ENCODE measurements at places on chromosomes 3 and 15. TPM values are rescaled to one million over a fixed set of nuclear protein-coding genes. Genes with fewer than 3 reads are reported as not detected.

The RASGRP1 gene
- 90.9 TPM for polyA plus RNA-seq

The RBMS3 gene
- polyA plus RNA-seq = 0.21 TPM

The TMEM212 gene
- polyA plus RNA-seq = not detected

The GP9 gene
- not detected for polyA plus RNA-seq

The TMIE gene
- 0.67 TPM for polyA plus RNA-seq

The ISG20 gene
- polyA plus RNA-seq = 572 TPM

The GPR27 gene
- polyA plus RNA-seq = 1.8 TPM

The ANKUB1 gene
- not detected for polyA plus RNA-seq

The RTP3 gene
- polyA plus RNA-seq = not detected

The RTP4 gene
- 12.9 TPM for polyA plus RNA-seq

DNA sequence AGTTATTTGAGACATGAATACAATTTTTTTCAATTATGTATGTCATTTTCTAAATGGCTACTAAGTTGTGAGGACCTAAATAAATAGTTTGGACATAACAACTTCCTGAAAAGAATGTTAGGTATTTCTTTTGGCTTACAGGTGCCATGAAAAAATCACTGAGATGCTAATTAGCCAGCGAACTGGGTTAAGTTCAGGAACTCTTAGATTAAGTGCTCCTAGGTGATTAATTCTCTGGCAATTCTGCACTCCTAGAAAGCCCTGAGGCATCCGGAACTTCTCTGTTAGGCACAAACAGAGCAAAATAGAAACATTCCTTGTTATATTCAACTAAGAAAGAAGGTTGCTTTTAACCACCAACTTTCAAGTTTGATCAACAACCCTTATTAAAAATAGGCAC lies 192.3 kb downstream of the STAG1 start:
- H3K4me3 ChIP-seq = no peak overlapping the region
- H3K27me3 ChIP-seq = no peaks in the 10 kb centered on the region
- DNase-seq = no peak
- no peaks in the 10 kb centered on the region for H3K4me1 ChIP-seq
- no peak overlapping the region for H3K27ac ChIP-seq

GRCh38 chr3:158403013-158403412 lies 168.0 kb upstream of the MLF1 start:
- no peak overlapping the region for H3K27ac ChIP-seq
- H3K4me1 ChIP-seq = no peaks in the 10 kb centered on the region
- no peaks in the 10 kb centered on the region for H3K36me3 ChIP-seq
- H3K4me3 ChIP-seq = no peak overlapping the region
- H3K27me3 ChIP-seq = no peaks in the 10 kb centered on the region

DNA sequence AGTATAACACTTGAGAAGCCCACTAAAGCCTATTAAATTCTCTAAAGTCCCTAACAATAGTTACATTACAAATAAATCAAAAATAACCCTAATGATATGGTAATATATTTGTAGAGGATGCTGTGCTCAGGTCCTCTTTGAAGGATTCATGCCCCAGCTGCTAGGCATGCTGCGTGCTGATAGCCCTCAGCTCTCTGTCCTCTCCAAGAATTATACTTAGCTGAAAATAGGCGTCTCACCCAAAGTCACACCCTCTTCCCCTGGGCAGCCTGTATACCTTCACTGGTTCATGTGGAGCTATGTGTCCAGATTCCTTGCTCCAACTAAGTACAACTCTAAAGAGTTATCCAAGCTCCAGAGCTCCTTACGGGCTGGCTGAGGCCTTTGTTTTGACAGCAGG lies 312.5 kb upstream of the ZNF385D start:
- H3K4me1 ChIP-seq = no peaks in the 10 kb centered on the region
- DNase-seq = no peak
- no peak overlapping the region for H3K4me3 ChIP-seq
- H3K27me3 ChIP-seq = no peaks in the 10 kb centered on the region
- H3K27ac ChIP-seq = no peak overlapping the region

DNA sequence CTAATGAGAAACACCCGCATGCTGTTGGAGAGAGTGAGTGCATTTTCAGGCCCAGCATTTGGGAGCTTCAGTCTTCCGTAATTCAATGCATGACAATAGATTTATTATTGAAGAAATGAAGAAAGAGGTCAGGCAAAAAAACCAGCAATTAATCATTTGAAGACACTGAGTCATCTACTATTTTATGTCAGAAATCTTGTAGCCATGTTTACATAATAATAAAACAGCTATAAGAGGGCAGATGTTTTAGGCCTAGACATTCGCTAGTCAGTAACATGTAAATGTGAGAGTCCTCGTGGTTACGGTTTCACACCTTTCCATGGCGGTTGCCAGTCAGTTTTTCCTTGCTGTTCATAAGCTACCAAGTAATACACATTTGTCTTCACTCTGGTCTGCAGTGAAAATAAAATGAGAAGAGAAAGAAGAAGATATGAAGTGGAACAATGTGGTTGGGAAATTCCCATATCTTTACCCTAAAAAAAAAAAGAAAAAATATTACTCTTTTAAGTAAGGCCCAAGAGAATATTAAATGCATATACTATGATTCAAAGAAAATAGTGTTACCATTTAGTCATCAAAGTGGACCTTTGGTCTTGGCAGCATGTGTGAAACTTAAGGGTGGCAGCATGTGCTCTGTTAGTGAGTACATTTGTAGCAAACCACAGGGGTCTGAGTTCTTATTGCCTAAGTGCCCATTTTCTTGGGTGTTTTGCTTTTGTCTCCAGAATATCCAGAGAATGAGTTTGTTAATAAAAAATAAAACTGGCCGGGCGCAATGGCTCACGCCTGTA lies 140.5 kb upstream of the TBL1XR1 start:
- H3K36me3 ChIP-seq = no peaks in the 10 kb centered on the region
- peak; percentile 48 for DNase-seq
- H3K4me3 ChIP-seq = no peak overlapping the region

DNA sequence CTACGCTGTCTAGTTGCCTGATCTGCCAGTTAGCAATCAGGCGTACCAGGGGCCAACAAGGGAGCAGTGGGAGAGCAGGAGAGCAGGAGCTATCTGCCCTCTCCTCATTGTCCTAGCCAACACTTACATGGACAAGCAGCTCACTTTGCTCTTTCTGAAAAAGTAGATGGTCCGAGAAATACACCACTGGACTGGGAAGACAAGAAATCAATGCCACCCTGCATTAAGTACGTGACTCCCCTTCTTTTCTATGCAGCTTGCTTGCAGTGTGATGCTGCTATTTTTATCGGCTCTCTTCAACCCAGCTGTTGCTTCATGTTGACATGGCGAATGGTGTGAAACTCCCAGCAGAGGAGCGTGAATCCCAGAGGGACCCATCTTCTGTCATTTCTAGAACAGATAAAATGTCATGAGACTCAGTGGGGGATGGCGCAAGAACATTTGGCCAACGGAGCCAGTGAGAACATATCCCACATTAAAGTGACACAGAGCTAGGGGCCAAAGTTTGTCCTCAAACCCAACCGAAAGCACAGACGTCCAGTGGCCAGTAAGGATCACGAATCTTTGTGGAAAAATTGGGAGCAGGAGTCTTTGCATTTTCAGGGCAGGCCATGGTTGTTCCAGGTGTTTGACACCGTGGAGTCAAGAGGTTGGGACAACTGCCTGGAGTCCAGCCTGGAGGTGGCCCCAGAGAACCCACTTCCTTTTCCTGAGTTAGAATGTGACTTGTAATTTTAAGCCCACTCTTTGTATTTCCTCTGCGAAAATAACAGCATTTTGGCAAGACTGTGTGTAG lies 53.7 kb upstream of the MEF2A start:
- no peak overlapping the region for H3K27ac ChIP-seq
- no peak for DNase-seq
- no peaks in the 10 kb centered on the region for H3K36me3 ChIP-seq
- no peaks in the 10 kb centered on the region for H3K4me1 ChIP-seq
- H3K27me3 ChIP-seq = no peaks in the 10 kb centered on the region

DNA sequence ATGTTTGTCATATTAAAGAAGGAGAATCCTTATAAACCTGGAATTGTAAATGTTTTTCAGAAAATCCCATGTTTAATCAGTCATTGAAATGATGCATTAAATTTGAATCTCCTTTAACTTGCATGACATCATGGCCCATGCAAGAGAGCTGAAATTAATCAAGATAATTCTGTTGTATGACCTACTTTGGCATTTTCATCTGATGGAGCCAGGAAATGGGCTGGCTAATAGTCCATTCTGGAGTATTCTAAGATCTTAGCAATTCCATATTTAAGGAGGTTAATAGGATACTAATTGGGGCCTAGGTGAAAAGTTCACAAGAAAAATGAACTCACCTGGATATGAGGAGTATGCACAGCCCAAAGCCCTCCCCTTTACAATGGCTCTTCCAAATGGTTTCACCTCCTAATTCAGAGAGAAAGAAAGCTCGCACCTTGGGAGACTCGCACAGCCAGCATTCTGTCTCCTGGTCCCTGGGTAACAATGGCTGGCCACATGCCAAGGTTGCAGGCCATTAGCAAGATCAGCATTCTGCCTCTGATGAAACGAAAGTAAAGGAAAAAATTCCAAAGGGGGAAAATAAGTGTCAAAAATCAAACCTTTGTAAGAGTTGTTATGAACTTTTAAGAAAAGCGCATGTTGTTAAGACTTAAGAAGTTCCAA lies 786.4 kb downstream of the MCTP2 start:
- H3K36me3 ChIP-seq = no peaks in the 10 kb centered on the region
- no peak overlapping the region for H3K27ac ChIP-seq
- no peaks in the 10 kb centered on the region for H3K4me1 ChIP-seq
- DNase-seq = no peak

GRCh38 chr3:13074006-13074375 lies 762 bp upstream of the IQSEC1 start:
- H3K27me3 ChIP-seq = peaks cover 17% of the 10 kb centered on the region
- no peak overlapping the region for H3K27ac ChIP-seq
- H3K36me3 ChIP-seq = no peaks in the 10 kb centered on the region
- H3K4me3 ChIP-seq = peak overlapping the region; percentile 52

GRCh38 chr3:29649815-29650547 lies 369.1 kb downstream of the RBMS3 start:
- no peaks in the 10 kb centered on the region for H3K36me3 ChIP-seq
- H3K4me1 ChIP-seq = no peaks in the 10 kb centered on the region
- DNase-seq = no peak
- H3K27ac ChIP-seq = no peak overlapping the region
- no peak overlapping the region for H3K4me3 ChIP-seq

DNA sequence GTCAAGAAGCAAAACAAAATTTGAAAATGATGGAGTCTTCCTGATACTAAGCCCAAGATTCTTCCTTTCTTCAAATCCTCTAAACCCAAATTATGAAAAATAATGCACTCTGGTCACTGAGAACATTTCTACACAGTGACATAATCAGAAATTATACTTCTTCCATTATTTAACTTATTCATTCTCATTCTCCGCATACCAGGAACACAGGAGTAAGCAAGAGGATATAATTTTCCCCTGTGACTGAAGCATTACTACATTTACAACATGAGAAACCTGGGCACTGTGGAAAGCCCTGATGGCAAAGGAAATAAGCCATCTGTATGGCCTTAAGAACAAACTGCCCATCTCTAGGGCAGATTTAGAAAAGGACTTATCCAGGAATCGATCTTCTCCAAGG lies 47.0 kb downstream of the EXD1 start:
- no peak for DNase-seq
- no peaks in the 10 kb centered on the region for H3K27me3 ChIP-seq
- H3K4me1 ChIP-seq = no peaks in the 10 kb centered on the region
- no peaks in the 10 kb centered on the region for H3K36me3 ChIP-seq
- no peak overlapping the region for H3K27ac ChIP-seq

GRCh38 chr3:55173504-55173903 lies 245.6 kb upstream of the LRTM1 start:
- no peak overlapping the region for H3K4me3 ChIP-seq
- no peaks in the 10 kb centered on the region for H3K4me1 ChIP-seq
- H3K27ac ChIP-seq = no peak overlapping the region
- no peaks in the 10 kb centered on the region for H3K27me3 ChIP-seq

DNA sequence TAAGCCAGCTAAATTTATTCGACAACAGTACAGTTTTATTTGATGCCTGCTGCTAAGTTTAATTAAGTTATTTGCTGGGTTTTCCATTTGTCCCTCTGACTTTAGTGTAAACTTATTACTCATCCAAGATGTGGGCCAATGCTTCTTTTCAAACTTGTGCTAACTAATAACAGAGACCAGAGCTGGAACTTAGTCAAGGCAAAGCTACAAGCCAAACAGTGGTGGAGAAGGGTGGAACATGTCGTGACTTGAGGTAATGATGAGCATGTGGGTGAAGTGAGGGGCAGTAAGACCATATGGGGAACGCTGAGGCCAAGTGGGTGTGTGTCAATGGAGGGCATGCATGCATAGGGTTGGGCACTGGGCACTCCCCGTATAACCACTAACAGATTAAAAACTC lies 63.9 kb downstream of the NMD3 start:
- H3K36me3 ChIP-seq = no peaks in the 10 kb centered on the region
- no peak overlapping the region for H3K27ac ChIP-seq
- no peaks in the 10 kb centered on the region for H3K4me1 ChIP-seq
- H3K4me3 ChIP-seq = no peak overlapping the region

DNA sequence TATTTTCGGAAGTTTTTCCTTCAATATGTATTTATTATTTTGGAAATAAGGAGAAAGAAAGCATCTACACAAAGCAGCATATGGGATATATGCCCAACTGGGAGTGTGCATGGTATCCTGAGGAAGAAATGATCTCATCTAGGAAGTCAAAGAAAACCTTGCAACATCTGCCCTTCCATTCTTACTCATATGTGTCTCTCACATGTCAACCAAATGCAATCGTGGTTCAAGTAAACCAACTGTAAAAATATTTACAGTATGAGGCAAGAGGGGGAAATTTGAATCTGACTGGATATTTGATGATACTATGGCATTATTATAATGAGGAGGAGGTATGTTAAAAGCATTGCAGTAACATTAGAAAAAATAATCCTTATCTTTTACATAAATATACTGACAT lies 3.2 kb upstream of the SCG3 start:
- DNase-seq = no peak

- DNase-seq = no peak
- no peaks in the 10 kb centered on the region for H3K27me3 ChIP-seq
- no peak overlapping the region for H3K27ac ChIP-seq
- H3K4me1 ChIP-seq = no peaks in the 10 kb centered on the region
- no peak overlapping the region for H3K4me3 ChIP-seq
These were observed 116.9 kb upstream of the LRRFIP2 start for GRCh38 chr3:37291275-37291700.

DNA sequence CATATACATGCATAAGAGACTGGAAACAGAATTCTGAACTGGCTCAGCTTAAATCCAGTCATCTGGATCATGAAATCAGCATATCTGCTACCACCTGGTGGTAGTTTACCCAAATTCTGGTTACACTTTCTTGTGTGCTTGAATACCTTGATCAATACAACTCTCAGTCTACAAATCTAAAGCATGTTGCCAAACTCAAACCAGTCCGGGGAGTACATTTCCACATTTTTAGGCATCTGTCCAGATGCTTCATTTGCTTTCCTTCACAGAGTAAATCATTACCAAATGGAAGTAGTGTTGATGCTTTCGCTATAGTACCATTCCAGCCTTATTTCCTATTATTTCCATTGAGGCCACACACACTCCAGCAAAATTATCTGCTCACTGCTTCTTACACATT lies 126.4 kb downstream of the P2RY1 start:
- no peaks in the 10 kb centered on the region for H3K36me3 ChIP-seq
- no peak for DNase-seq
- no peak overlapping the region for H3K27ac ChIP-seq
